ENCODE measurements at places on chromosomes 2 and 18.

DNA sequence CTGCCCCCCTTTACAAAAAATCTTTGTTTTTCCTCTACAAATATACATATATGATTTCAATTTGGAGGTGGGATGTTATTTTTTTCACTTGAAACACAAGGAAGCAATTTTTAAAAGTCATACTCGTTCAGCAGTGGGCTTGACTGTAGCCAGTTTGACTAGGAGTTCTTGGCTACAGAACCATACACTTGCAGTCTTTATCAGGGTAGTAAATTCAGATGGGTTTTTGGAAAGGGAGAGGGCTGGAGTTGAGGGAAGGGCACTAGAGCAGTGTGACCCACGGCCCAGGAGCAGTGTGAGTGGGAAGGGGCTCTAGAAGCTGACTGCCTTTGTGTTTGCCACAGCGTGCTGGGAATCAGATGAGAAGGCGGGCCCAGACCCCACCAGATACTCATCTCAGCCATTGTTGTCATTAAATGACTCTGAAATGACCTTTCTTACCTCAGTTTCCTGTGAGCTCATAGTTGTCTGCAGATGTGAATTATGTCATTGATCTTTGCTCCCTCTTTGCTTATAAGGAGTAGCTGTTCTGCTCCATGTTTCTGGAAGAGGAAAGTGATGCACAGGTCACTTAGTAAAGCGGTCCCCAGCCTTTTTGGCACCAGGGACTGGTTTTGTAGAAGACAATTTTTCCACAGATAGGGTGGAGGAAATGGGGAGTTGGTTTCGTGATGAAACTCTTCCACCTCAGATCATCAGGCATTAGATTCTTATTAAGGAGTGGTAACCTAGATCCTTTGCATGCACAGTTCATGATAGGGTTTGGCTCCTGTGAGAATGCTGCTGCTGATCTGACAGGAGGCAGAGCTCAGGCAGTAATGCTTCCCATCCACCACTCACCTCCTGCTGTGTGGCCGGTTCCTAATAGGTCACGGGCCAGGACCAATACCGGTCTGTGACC, 116.8 kb downstream of the SPTBN1 start:
- DNase-seq = no peak

- DNase-seq = no peak
These were observed 66.6 kb downstream of the TWSG1 start for GRCh38 chr18:9401176-9401575.

DNA sequence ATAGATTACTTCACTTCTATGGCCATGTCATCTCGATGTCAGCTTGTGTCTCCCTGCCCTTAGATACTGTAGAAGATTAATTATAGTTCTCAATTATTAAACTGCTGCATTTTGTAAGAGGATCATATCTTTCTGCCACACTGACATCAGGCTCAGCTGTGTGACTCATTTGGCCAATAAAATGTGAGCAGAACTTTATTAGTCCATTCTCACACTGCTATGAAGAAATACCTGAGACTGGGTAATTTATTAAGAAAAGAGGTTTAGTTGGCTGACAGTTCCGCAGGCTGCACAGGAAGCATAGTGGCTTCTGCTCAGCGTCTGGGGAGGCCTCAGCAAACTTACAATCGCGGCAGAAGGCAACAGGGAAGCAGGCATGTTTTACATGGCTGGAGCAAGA, 290.4 kb downstream of the RAD51AP2 start:
- DNase-seq = no peak

GRCh38 chr2:88307817-88308216, 137.7 kb downstream of the THNSL2 start:
- no peak for DNase-seq

GRCh38 chr2:222912117-222912516, 51.3 kb downstream of the ACSL3 start:
- no peak for DNase-seq

DNA sequence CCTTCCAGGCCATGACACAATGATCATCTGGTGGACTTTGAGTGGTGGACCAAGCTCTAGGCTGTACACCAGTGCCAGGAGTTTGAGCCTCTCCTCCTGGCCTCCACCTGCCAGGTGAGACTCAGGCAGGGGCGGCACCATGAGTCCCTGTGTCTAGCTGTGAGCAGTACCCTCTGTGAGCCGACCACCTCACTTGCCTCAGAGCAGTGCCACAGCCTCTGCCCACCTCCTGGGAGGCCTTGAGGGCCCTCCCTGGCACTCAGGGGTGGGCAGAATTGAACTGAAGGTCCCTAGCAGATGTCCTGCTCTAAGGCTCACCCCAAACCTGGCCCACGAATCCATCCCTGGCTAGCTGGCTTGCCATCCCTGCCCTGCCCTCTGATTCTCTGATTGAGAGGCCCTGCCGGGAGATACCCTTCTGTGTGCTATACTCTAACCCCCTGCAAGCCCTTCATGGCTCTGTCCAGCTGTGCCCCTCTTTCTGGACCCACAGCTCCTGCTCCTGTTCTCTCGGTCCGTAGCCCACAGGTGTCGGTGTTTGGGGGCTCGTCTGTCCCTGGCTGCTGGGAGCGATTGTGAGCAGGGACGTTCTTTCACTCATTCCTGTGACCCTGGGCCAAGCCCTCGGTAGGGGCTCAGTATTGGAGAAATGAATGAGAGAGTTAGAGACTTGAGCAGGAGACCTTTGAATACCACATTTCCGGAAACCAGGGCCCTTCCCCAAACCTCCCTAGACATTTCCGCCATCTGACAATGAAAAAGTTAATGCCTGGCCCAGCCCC, 70.0 kb downstream of the INHBB start:
- DNase-seq = no peak

- peak; percentile 79 for DNase-seq
These were observed 3.6 kb downstream of the LDLRAD4 start for GRCh38 chr18:13221869-13222855.

- no peak for DNase-seq
These were observed 290.4 kb downstream of the TNS1 start for GRCh38 chr2:217712431-217712830.

- no peak for DNase-seq
These were observed 779.4 kb upstream of the FSHR start for GRCh38 chr2:49933711-49934110.

DNA sequence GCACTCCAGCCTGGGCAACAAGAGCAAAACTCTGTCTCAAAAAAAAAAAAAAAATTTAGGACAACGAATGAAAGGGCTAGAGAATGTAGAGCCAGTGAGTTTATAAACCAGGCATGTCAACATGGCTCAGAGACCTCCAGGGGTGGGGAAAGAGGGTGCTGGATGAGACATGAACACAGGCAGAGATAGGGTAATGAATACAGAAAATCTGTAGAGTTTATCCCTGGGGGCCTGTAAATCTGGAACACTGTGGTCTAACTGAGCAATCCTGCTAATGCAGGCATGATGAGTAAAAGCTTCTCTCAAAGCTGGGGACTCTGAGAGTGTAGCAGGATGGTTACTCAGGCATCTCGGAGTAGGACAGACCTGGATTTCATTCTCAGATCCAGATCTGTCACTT, 59.2 kb upstream of the IGFBP2 start:
- no peak for DNase-seq

GRCh38 chr18:64392202-64392601, 243.3 kb upstream of the LINC00305 start:
- DNase-seq = no peak

DNA sequence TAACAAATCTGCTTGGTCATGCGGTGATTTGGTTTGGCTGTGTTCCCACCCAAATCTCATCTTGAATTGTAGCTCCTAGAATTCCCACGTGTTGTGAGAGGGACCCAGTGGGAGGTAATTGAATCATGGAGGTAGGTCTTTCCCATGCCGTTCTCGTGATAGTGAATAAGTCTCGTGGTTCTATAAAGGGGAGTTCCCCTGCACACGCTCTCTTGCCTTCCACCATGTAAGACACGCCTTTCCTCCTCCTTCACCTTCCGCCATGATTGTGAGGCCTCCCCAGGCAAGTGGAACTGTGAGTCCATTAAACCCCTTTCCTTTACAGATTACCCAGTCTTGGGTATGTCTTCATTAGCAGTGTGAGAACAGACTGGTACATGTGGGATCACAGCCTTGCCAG, 36.7 kb downstream of the TRABD2A start:
- DNase-seq = no peak

DNA sequence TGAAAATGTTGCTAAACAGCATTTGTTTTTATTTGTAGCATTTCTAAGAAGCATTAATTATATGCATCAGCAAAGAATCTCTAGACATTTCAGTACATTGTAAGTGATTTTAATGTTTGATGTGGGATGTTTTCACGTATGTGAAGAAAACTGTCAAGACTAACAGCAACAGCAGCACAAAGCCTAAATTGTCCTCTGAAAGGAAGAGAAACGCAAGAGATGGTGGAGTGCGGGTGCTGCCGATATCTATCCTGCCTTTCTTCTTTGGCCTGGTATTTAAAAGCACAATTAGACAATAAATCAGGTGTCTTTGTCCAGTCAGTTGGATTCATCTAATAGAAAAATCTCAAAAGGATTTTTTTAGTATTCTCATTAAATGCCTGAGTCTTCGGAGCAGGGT, 3.1 kb downstream of the TWIST2 start:
- no peak for DNase-seq

- DNase-seq = peak; percentile 96
These were observed at the start of gene MTHFD2 for GRCh38 chr2:74198461-74199274. Gene MTHFD2 (plus strand): TSS chr2:74198615. CDS start chr2:74198642, 27 bp downstream.

DNA sequence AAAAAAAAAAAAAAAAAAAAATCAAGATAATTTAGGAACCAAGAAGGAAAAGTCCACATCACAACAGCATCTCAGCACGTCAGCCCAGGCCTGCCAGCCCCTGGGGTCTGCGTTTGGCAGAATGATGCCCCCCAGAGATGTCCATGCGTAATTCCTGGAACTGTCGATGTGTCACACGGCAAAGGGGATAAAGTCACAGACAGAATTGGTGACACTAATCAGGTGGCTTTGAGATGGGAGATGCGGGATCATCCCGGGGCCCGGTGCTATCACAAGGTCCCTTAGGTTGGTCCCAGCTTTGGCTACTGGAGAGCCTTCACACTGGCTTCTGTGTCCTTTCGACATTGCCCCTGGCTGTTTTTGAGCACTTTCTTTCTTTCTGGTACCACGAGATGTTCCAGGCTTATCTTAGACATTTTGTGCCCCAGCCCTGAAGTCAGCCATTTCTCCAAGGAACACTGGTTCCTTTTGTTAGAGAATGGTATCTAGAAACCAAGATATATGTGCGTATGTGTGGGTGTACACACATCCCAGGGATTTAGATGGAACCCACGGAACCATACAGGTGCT, 20.7 kb downstream of the RAMP1 start:
- DNase-seq = no peak

DNA sequence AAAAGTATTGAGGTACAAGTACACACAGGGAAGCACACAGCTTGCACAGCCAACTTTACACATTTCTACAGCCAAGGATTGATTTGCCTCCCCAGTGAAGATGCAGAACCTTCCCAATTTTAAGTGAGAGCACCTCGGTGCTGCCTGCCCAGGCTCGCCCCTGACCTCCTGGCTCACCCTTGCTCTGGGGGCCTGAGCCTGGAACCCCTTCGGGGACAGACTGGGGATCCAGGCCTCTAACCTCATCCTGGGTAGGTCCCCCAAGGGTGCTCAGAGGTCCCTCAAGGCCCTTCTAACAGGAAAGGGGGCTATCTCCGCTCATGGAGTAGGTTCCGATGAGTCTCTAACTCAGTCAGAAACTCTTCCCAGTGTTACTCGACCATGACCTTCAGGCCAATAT, 53.1 kb downstream of the BCL2L11 start:
- no peak for DNase-seq

DNA sequence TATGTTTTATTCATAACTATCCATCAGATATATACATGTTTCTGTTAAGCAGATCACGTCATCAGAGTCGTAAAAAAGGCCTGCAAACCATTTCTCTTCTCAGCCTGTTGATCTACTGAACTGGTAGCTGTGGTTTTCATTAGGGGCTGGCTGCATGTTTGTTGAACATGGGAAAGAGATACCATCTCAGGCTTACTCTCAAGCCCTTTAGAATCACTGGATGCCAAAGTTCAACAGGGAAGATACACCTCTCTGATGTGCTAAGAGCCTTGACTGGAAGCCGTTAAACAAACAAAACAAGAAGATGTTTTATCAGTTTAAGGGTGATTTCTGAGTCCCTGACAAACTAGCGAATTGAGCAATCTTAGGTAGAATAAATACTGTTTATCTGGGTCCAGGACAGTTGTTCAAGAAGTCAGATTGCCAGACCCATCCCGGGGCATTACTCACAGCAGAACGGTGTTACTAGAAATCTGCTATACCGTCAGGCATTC, 94.5 kb upstream of the LMAN1 start:
- no peak for DNase-seq

- DNase-seq = no peak
These were observed 80.6 kb downstream of the MYO1B start for GRCh38 chr2:191325651-191326365.

DNA sequence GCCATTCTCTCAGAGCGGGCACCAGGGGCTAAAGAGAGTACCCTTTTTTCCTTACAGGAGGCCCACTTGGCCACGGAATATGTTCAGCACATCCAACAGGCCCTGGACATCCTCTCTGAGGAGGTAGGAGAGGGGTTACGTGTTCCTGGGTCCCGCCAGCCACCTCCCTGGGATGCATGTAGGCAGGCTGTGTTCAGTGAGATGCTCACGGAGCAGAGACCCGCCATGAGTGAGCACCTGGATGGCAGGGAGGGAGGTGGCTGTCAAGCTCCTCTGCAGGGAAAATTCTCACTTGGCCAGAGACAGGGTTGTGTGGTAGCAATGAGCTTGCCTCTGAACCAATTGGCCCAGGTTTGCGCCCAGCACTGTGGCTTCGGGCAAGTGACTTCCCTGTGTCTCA, 123.1 kb upstream of the PPP1CB start:
- no peak for DNase-seq

GRCh38 chr18:52605345-52605744, 265.3 kb downstream of the DCC start:
- DNase-seq = no peak

DNA sequence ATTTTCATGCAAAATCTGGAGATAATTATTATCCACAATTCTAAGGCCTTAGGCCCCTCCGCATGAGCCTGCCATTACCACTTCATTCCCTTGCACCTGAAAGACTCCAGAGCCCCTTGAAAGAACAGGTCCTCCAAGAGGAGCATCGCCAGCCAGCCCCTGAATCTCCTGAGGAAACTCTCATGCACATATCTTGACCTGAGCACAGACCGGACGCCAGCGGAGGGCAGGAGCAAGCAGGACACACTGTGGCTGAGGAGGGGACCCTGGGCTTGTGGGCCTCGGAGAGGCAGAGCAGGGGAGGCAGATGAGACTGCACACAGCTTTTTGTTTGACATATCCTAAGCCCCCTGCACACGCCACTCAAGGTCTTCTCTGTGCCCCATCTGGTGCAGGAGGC, 13.6 kb upstream of the ADNP2 start:
- no peak for DNase-seq

GRCh38 chr2:82282111-82282882, 1977.7 kb upstream of the LRRTM1 start:
- no peak for DNase-seq
